ENCODE measurements at places on chromosomes 12 and 14.

DNA sequence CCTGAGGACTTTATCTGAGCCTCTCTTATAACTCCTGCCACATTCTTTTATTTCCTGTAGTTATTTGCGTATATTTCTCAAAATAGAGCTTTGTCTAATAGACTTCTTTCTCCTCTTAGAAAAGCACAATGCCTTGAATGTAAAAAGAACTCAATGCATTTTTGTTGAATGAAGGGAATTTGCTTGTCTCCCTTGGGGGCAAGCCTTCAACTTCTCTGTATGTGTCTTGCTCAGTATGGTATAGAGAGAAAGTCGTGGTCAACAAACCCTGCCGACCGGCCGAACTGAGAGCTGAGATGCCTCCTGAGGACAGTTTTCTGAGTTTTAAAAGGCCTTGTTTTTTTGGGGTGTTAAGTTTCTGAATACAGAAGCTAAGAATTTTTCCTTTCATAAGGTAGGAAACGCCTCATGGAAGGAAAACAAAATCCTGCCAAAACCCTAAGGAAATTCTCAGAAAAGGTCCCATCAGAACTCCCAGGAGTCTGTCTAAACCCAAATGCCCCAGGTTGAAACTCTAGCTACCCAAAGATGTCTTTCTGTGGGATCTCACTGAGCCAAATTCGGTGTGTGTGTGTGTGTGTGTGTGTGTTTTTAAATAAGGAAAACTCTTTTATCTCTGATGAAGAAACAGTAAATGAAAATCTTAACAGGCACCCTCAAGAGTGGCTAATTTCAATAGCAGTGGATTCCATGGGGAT is 136.6 kb downstream of the C12orf75 start:
- DNase-seq: no peak

- no peak for DNase-seq
These were observed 40.9 kb upstream of the FZD10 start for GRCh38 chr12:130121226-130122000.

- DNase-seq: no peak
These were observed 55.7 kb upstream of the ABCD2 start for GRCh38 chr12:39675263-39675662.

DNA sequence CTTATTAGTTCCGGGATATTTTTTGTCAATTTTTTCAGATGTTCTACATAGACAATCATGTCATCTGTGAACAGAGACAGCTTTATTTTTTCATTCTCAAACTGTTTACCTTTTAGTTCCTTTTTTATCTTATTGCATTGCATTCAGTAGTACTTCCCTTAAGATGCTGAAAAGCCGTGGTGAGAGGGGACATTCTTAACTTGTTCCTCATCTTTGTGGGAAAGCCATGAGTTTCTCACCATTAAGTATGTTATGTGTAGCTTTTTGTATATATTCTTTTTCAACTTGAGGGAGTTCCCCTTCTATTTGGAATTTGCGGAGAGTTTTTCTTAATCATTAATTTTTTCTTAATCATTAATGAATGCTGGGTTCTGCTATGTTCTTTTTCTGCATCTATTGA is 1727.1 kb upstream of the SEL1L start:
- DNase-seq: peak; percentile 44

GRCh38 chr14:22492622-22493542 is 96.1 kb downstream of the DAD1 start:
- DNase-seq: no peak

DNA sequence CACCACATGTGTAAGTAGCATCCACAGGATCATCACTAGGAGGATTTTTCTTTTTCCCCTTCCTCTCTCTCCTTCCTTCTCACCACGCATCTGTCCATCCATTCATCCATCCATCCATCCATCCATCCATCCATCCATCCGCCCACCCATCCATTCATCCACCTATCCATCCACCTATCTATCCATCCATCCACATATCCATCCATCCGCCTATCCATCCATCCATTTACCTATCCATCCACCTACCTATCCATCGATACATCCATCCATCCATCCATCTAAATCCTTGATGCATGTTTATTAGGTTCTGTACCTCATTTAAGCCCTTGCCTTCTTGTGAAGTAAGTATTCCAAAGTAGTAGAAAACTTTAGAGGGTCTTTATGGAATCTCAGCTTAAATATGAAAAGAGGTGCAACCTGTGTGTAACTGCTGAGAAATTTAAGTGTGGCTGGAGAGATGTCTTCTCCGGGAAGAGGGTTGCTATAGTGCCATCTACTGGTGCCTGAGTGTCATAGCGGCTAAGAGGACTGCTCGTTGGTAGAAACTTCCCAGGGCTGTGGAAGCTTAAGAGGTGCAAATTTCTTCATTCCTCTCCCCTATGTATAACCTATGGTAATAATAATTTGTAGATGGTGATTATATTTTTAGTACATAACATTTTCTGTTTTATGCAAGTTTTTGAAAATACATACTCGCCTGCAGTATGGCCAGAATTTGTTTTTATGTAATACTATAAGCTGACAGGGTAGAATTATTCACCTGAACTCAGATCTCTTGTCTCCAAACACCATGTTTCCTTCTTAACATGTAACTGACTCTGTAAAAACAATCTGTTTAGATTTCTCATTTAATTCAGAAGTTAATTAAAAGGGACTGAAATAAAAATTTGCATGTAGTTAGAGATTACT is 46.0 kb downstream of the MYO1H start:
- peak; percentile 73 for DNase-seq
